NCI-H187 treated with DMSO at 0.1 percent for 48 hours (cell line): ENCODE measurements at places on chromosomes 2 and 18.

DNA sequence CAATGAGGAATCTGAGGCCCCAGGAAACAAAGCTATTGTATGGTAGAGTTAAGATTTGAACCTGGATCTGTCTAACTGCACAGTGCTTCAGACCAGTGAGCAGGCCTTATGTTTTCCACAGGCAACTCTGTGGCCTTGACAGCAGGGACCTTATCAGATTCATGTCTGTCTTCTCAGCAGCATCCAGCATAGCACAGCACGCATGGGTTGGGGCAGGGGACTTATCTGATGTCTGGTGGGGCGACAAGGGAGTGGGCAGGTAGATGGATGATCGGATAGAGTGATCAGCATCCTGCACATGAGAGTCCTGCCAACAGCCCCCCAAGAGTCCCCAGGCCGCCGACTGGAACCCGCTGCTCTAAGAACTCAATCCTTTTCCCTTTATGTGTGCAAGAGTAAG, 28.7 kb upstream of the KCNF1 start:
- DNase-seq, result no peak

DNA sequence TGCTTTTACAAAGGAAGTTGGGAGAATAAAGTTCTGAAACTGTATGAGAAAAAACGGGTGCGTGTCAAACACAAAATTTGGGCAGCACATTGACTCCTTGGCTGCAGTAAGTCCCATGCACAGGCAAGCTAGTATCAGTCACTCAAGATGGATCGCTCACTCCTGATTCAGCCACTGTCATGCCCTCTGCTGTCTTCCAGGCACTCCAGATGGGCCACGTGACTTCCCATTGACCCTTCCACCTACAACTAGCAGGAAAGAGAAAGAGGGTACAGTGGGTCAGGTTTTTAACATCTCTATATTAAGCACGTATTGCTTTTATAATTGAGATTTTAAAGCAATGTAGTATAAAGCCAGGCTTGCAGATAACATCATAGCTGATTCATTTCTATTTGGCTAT, 8.6 kb downstream of the ARHGEF33 start:
- DNase-seq, result no peak

GRCh38 chr2:186031229-186031628, 292.6 kb downstream of the FSIP2 start:
- DNase-seq, result no peak

DNA sequence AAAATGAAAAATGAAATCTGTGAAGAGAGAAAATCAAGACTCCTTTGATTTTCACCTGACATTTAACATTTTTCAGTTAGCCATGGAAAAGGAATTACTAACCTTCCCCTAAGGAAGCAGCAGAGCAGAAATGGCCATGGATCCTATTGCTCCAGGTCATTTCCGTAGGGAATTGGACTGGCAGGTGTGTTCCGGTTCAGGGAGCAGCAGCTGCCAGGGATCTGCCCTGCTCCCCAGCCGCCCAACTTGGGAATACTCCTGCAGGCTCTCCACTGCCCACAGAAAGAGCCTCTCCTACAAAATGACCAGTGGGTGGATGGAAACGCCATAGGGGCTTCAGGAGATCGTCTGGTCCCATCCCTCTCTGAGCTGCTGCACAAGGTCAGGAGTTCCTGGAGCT, 86.0 kb upstream of the MAPK4 start:
- no peak for DNase-seq

DNA sequence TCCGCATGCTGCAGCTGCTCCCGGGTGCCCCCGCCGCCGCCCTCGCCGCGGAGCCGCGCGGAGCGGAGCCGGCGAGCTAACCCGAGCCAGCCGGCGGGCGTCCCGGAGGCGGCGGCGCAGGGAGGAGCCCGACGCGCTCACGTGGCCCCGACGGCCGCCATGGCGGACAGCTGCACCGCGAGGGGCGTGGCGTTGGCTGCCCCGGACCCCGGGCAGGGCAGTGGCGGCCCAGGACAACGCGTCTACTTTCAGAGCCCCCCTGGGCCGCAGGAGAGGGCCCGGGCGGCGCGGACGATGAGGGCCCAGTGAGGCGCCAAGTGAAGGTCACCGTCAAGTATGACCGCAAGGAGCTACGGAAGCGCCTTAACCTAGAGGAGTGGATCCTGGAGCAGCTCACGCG, 30.0 kb upstream of the CCNYL1 start:
- DNase-seq, result no peak

DNA sequence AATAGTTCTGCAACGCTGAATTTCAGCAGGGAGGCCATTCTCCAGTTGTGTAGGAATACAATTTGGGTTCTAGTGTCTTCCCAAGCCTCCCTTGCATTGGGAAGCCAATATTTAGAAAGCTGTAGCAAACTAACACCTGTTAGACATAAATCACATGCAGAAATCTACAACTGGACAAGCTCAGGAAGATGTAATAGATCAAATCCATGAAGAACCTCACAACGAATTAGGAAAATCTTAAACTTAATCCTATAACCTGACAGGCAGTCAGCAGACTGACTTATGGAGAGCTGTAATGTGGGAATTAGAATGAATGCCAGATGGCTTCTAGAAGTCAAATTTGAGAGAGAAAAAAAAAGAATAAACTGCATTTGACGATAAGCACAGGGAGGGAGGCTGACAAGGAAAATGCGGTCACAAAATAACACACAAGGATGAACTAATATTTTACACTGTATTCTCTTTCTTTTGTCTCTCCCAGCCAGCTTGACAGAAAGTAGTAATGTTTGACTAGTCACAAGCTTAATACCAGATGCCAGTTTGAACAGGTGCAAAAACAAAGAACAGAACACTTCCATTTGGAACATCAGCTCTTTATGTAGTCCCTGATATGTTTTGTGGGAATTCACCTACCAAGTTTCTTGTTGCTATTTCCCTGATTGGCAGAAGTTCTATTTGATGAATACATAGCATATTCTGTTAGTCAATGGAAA, 50.8 kb upstream of the FANCL start:
- no peak for DNase-seq

DNA sequence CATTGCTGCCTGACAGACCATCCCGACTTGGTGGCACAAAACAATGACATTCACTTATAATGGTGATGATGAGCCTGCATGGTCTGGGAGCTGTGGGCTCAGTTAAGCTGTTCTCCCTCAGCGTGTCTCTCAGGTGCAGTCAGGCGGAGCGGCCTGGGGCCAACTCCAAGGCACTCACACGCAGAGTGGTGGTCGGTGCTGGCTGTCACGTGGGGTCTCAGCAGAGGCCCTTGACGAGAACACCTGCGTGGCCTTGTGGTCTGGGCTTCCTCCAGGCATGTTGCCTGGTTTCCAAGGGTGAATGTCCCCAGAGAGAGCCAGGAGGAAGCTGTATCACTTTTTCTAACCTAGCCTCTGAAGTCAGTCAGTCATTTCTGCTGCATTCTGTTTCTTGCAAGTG, 29.8 kb downstream of the ARMC9 start:
- peak; percentile 0 for DNase-seq

DNA sequence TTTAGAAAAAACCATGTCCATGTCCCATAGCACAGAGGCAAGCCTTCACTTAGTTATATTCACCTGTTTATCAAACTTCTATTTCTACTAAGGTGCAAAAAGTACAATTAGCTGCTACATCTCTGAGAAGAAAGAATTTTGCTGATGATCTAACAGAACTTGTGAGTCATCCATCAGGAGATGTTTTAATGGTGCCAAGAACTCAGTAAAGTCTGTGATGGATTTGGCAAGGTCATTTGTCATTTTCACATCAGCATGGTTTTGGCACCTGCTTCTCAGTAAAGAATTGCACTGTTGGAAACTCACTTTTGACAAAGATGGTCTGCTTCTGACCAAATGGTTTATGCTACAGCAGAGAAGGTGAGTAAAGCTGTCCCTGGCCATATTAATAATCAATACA, 195.7 kb upstream of the TMEFF2 start:
- no peak for DNase-seq
